ENCODE measurements at places on chromosomes 13 and 19. TPM values are rescaled to one million over a fixed set of nuclear protein-coding genes. Genes with fewer than 3 reads are reported as not detected.

Gene FPR1
- total RNA-seq = 13.5 TPM

Gene ADAMTSL5
- total RNA-seq = 5.1 TPM

Gene SELENOV
- not detected for total RNA-seq

DNA sequence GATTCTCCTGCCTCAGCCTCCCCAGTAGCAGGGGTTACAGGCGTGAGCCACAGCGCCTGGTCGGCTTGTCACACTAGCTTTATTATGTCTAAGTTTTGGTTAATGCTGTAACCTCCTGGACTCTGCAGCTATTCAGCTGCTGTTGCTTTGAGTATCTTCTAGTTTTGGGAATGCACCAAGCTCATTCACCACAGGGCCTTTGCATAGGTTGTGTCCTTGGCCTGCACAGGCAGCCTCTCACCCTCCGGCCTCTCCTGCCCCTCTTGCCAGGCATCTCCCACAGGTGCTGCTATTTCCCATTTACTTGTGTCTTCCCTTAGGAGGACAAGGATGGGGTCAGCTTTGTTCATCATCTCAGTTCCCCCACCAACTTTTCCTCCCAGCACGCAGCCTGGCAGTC, 2.4 kb upstream of the CCDC9 start:
- no peak for DNase-seq

DNA sequence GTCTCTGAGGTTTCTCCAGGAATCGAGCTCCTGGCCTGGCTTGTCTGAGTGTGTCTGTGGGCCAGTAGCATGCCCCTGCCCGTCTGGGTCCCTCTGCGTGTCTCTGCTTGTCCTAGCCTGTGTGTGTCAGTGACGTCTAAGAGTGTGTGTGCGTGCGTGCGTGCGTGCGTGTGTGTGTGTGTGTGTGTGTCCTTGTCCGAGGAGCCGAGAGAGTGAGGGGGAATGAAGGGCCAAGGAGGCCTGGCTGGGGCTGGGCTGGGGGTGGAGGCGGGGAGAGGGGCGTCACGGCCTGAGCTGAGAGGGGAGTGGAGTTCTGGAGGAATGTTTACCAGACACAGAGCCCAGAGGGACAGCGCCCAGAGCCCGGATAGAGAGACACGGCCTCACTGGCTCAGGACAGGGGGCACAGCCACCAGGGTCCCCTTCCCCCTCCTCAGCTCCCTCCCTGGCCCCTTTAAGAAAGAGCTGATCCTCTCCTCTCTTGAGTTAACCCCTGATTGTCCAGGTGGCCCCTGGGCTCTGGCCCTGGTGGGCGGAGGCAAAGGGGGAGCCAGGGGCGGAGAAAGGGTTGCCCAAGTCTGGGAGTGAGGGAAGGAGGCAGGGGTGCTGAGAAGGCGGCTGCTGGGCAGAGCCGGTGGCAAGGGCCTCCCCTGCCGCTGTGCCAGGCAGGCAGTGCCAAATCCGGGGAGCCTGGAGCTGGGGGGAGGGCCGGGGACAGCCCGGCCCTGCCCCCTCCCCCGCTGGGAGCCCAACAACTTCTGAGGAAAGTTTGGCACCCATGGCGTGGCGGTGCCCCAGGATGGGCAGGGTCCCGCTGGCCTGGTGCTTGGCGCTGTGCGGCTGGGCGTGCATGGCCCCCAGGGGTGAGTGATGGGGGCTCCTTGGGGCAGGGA, at the start of gene AXL:
Gene AXL, plus strand, starts transcription at position 609 of the 893 bp plus-strand sequence. Its CDS starts 170 bp downstream, at position 779.
- peak; percentile 96 for DNase-seq

- DNase-seq = no peak
Observed at GRCh38 chr13:47999973-48000372, 1.1 kb downstream of the SUCLA2 start.

DNA sequence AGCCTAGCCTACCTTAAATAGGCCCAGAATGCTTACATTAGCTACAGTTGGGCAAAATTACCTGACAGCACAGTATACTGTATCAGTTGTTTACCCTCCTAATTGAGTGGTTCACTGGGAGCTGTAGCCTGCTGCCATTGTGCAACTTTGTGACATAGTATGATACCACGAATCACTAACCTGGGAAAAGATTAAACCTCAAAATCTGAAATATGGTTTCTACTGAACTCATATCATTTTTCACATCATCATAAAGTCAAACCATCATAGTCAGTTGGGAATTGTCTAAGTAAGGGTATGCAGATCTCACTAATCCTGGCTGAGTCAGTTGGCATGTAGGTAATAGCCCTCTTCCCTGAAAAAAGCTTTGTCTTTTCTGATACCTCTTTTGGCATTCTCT, 9.2 kb downstream of the PAN3 start:
- DNase-seq = no peak

DNA sequence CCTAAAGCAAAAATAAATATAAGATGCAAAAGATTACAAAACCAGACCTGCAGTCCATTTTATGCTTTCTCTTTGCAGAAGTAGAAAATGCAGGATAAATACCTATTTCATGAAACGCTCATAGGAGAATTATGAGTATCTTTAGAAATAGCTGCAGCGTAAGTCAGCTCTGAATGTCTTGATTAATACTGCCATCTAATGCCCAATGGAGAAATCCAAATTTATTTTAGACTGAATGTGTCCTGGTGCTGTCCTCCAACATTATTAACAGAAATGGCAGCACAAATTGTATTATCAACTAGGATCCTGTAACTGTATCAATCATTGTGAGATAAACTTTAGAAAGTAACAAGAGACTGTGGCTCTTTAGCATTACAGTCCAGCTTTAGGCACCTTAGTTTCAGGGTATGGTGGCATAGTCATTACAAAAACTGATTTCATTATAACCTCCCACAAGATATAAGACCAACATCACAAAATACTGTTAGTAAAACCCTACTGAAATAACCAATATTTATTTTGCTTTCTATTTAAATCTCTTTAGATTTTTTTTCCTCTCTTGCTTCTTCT, 162.1 kb upstream of the MIR17HG start:
- peak; percentile 55 for DNase-seq

- DNase-seq = no peak
Observed at GRCh38 chr13:43805681-43806128, 18.9 kb upstream of the ENOX1 start.

GRCh38 chr13:71018995-71019394, 848.0 kb downstream of the DACH1 start:
- no peak for DNase-seq

DNA sequence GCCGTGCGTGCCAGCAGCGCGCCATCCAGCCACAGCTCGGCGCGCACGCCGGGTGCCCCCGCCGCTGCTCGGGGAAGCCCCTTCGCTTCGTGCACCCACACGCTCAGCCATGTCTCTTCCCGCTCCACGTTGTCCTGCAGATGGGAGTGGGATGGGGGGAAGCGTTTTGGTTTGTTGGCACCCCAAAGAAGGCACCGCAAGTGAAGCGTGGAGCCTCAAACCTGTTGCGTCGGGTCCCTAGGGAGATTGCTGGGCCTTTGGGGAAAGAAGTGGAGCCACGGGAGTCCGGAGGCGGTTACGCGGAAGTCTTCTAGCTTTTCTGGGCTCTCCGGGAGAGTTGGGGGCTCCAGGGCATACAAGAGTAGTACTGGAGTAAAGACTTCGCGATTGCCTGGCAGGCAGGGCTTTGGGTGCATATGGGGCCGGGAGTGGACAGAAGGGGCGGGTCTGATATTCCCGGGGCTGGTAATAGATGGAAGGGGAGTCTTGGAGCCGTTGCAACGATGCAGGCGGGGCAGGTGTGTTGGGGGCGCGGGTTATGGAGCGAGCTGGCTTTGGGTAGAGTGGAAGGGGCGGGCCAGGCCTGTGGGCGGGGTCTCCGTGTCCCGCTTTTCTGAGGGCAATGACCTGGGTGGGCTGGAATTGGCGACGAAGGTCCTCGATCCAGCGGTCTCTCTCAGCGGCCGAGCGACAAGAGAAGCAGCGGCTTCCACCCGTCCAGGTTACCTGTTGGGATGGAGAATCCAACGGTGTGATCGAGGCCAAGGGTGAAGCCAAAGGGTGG, 6.5 kb downstream of the RASAL3 start:
- no peak for DNase-seq

DNA sequence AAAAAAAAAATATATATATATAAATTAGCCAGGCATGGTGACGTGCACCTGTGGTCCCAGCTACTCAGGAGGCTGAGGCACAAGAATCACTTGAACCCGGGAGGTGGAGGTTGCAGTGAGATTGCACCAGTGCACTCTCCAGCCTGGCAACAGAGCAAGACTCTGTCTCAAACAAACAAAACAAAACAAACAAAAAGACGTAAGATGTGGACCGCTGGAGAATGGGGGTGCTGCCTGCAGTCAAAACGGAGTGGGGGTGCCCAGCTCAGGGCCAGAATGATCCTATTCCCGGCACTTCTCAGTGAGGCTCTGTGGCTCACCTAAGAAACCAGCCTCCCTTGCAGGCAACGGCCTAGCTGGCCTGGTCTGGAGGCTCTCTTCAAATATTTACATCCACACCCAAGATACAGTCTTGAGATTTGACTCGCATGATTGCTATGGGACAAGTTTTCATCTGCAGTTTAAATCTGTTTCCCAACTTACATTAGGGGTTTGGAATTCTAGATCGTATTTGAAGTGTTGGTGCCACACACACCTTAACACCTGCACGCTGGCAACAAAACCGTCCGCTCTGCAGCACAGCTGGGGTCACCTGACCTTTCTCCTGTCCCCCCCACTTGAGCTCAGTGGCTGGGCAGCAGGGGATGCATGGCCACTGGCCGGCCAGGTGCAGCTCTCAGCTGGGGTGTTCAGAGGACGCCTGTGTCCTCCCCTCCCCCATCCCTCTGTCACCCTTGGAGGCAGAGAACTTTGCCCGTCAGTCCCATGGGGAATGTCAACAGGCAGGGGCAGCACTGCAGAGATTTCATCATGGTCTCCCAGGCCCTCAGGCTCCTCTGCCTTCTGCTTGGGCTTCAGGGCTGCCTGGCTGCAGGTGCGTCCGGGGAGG, at the start of gene F7:
Gene F7, plus strand, starts transcription at position 760 of the 889 bp plus-strand sequence. Its CDS starts 51 bp downstream, at position 811.
- no peak for DNase-seq

DNA sequence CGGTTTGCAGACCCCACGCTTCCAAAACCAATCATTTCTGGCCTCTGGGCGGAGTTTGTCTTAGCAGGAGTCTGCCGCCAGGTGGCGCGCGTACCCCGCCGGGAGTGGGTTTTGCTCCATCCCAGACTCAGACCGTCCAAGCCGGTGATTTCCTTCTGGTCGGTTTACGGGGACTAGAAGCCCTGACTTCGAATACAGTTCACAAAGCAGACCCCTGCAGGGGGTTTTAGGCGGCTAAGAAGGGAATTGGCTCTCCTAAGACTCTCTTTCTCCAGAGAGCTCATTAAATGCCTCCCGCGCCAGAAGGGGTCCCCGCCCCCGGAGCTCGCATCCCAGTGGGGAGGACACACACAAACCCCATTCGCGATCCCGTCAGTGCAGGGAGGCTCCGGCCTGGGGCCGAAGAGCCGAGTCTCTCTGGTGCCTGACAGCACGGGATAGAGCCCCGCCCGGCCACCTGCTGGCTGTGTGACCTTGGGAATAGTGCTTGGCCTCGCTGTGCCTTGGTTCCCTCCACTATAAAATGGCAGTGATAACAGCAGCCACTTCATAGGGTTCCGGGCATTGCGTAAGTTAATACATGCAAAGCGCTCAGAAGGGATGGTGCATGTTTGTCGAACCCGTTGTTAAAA, 8.6 kb upstream of the NUP62 start:
- DNase-seq = peak; percentile 69

DNA sequence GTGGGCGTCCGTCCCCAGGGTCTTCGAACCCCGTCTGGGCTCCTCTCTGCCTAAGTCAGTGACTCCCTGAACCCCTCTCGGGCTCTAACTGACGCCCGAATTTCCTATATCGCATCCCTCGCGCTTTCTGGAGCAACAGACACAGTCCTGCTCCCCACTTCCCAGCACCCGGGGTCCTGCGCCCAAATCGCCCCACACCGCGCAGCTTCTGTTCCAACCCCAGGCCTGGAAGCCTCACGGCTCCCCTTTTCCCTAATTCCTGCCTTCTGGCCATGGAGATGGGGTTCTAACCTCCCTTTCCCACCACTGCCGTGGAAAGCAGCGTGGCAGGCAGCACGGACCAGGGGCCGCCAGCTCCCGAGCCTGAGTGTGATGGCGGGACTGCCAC, 1.6 kb upstream of the GRTP1 start:
- DNase-seq = no peak

DNA sequence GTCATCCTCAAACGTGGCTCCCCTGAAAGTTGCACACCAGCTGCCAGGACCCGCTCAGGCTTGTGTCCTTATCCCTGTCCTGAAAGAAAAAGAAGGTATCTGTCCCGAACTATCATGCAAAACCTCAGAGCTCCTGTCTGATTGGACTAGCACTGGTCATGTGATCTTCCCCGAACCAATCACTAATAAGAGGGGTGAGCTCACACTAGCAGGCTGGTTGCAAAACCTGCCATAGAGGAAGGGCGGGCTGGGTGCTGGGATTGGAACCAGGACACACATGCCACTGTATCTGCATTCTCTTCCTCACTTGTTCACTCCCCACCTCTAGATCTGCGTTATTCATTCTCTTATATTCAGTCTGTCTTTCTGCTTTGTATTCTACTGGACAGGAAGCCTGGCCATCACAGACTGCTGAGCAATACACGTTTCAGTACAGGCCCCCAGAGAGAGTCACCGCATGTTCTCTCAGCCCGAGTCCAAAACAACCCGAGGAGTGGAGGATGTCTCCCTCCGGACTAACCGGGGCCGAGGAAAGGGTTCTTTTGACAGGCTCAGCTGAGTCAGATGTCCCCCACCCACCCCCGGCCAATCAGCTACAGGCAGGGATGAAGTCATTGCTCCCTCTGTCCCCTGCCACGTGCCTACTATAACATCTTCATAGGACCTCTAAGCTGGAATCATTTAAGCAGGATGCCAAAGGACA, 97.7 kb downstream of the SIPA1L3 start:
- DNase-seq = peak; percentile 98

DNA sequence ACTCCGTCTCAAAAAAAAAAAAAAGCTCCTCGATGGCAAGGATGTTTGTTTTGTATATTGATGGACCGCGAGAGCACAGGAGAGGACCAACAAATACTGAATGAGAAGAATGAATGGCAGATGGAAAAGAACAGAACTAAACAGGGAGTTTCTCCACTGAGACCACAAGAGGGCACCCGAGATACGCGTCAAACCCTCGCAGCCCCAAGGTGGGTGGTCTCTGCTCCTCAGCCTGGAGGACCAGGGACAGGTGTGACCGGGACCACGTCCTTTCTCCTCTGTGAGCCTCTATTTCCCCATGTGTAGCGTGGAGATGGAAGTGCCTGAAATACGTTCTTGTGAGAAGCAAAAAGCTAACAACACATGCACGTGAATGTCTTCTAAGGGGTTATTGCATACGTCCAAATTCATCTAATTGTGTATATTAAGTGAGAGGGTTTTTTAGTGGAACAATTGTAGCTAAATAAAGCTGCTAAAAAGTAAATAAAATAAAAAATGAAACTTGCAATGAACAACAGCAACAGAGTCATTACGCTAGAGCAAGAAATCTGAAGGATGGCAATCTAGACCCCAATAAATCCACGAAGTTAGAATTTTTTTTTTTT, 8.3 kb upstream of the CDC42EP5 start:
- peak; percentile 64 for DNase-seq
